SJCRH30 (cell line): ENCODE measurements at places on chromosomes 1 and 21.
A peak's percentile ranks its signal among the peaks of the same experiment; 100 is the strongest.

GRCh38 chr1:146036241-146036964 lies 14.9 kb upstream of the HJV start:
- DNase-seq, result no peak

GRCh38 chr1:47709019-47709871 lies 271.4 kb downstream of the FOXD2 start:
- peak; percentile 78 for DNase-seq

DNA sequence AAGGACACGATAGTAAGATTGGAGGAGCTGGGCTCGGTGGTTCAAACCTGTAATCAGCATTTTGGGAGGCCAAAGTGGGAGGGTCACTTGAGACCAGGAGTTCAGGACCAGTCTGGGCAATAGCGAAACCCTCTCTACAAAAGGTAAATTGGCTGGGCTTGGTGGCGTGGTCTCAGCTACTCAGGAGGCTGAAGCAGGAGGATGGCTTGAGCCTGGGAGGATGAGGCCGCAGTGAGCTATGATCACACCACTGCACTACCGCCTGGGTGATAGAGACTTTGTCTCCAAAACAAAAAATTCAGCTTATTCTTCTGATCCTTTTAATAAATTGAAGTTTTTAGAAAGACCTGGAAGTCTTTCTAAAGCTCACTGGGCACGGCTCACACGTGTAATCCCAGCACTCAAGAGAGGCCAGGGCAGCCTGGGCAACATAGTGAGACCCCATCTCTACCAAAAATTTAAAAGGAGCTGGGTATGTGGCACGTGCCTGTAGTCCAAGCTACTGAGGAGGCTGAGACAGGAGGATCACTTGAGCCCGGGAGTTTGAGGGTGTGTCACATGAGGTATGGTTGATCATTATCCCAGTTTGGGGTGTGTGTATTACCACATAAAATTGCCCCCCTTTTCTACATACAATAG lies 15.3 kb downstream of the MASP2 start:
- no peak for DNase-seq

GRCh38 chr1:116947092-116947860 lies 37.6 kb downstream of the PTGFRN start:
- no peak for DNase-seq

GRCh38 chr1:113168946-113169345 lies 95.9 kb downstream of the LRIG2 start:
- DNase-seq, result no peak

GRCh38 chr1:247060771-247061170 lies 17.8 kb downstream of the ZNF670 start:
- no peak for DNase-seq

GRCh38 chr21:26719750-26720149 lies 125.5 kb downstream of the ADAMTS1 start:
- DNase-seq, result peak; percentile 100

- DNase-seq, result no peak
Observed at GRCh38 chr1:24424207-24424606, 8.6 kb downstream of the NIPAL3 start.
